DMS 273 treated with DMSO at 0.1 percent for 48 hours (cell line): ENCODE measurements at places on chromosomes 2 and 18.
A peak's percentile ranks its signal among the peaks of the same experiment; 100 is the strongest.

DNA sequence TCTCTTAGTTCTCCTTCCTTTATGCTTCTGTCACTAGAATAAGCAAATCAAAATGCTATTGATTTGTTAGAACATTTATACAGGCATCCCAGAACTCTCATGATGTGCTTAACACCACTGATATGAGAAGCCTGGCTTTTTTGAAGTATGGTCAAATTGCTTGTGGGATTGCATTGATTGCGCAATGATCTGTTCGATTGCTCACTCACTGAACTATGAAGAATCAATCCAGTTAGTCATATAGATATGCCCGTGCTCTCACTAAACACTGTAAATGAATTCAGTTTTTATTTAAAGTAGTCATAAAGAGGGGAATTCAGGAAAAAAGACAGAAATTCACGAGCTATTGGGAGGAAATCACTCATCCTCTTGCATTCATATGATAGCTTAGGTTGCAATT lies 1237.8 kb downstream of the SUCLG1 start:
- no peak for DNase-seq

DNA sequence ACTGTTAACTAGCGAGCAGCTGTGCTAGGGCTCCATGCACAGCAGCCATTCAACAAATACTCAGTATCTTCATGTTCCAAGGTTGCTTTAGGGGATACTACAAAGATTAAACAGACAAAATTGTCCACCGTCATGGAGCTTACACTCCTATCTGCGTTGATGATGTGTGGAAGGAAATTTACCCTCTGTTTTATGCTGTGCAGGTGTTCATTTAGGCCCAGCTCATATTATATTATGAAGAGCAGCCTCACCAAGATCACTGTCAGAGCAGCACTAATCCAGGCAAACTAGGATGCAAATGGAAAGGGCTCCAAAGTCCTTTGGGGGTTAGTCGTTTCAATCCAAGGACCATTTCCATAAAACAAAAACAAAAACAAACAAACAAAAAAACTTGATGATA lies 13.4 kb upstream of the WIPF1 start:
- DNase-seq: no peak

GRCh38 chr2:233247744-233248143 lies 3.7 kb upstream of the ATG16L1 start:
- no peak for DNase-seq

DNA sequence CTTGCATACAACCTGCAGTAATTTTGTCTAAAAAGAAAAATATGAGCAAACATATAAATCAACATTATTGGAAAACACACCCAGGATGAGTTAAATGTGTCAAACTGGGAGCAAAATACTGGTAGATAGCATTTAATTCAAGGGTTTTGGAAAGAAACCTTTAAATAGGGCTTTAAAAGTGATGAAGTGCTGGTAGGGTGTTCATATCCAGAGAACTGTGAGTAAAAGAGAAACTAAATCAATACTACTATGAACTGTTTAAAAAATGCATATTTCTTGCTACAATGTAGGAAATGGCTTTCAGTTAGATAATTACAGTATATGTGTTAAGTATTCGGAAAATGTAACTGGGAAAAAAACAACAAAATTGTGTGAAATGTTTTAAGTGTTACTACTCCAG lies 117.8 kb downstream of the ATAD2B start:
- no peak for DNase-seq

- DNase-seq: no peak
Observed at GRCh38 chr2:21916934-21917522, 793.3 kb downstream of the TDRD15 start.

GRCh38 chr2:148259674-148260073 lies 238.8 kb downstream of the MBD5 start:
- no peak for DNase-seq

GRCh38 chr2:4831751-4832150 lies 860.4 kb upstream of the SOX11 start:
- DNase-seq: no peak

DNA sequence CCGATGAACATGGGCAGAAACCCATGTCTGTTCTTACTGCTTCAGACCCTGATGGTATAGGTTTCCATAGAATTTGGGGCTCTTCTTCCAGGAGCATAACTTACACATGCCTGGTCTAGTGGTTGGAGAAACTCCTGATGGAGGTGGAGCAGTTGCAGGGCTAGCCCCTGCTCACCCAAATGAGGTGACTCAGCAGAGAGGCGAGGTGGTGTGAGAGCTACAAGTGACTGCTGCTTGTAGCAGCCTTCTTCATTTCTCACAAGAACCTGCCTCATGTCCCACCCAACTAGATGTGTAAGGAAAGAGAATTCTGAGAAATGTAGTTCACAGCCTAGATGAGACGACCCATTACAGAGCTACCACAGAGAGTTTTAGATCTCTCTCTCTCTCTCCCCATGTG lies 105.3 kb downstream of the ZNF407 start:
- DNase-seq: no peak

- no peak for DNase-seq
Observed at GRCh38 chr2:47187069-47187468, 32.0 kb upstream of the STPG4 start.

- DNase-seq: no peak
Observed at GRCh38 chr2:217283460-217283859, 423.6 kb upstream of the TNP1 start.

GRCh38 chr2:13030606-13031005 lies 313.9 kb downstream of the TRIB2 start:
- DNase-seq: no peak

- no peak for DNase-seq
Observed at GRCh38 chr2:187403568-187404260, 44.3 kb downstream of the CALCRL start.

DNA sequence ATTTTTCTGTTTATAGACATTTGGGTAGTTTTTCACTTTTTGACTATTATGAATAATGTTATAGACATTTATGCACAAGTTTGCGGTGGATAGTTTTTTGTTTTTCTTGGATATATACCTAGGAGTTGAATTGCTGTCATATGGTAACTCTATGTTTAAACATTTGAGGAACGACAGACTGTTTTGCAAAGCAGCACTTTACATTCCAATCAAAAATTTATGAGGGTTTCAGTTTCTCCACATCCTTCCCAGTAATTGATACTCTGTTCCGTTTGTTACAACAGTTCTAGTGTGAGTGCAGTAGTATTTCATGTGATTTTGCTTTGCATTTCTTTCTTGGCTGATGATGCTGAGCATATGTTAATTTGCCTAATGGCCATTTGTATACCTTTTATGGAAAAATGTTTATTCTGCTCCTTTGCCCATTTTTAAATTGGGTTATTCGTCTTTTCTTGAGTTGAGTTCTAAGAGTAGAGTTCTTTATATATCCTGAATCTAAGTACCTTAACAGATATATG lies 617.3 kb upstream of the LRATD1 start:
- no peak for DNase-seq

GRCh38 chr2:233513953-233514655 lies 52.5 kb downstream of the USP40 start:
- no peak for DNase-seq

DNA sequence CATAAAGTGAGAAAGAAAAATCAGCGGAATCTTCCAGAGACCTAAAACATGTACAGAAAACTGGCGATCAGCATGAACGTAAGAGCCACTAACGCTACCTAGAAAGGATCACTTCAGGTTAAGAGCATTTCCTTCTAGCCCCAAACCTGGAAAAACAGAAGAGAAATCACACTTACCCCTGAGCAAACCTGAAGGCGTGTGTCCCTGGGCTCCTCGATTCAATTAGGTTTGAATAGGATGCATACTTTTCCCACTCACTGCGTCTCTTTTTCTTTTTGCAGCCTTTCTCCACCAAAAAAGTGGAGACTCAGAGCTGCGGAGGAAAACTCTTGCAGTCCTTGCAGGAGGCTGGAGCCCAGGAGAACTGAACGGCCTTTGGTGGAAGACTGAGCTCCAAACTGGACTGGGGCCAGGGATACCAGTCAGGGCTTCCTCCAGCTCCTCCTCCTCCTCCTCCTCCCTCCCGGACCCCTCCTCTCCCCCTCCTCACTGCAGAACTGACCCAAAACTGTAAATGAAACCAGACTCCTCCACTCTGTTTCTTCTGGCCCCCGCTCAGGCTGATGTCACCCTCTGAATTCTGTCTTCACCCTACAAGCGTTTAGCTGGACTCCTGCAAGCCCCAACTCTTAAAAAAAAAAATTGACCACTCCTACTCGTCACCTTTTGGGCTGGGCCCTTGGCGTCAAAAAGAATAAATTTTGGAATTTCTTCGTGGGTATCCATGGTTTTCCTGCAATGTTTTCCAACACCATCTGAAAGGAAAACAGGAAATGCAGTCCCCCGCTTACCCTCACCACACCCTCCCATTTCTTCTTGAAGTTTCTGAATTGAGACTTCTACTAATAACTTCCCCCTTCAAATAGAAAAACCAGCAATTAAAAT lies at the start of gene COL6A3:
Gene COL6A3, minus strand, starts transcription at position 388 of the 885 bp plus-strand sequence. CDS start 17,347 bp downstream, outside the sequence.
- DNase-seq: no peak

- no peak for DNase-seq
Observed at GRCh38 chr2:66439812-66440542, 5.1 kb downstream of the MEIS1 start.

DNA sequence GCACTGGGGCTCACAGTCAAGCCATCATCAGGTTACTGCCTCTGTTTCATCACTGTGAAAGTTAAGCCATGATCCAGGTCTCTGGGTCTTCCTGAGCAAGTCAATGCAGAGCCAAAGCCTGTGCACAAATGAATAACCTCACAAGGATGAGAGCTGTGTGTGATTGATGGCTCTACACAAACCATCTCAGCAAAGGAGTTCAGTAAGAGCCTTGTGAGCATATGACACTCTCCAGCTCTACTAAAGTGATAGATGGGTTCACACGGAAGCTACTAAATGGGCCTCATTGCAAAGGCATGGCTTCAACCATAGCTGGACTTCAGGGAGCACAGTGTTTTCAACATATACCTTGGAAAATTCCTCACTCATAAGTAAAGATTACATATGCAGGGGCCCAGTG lies 101.5 kb downstream of the AFF3 start:
- DNase-seq: no peak

GRCh38 chr2:84653302-84653701 lies 137.0 kb downstream of the DNAH6 start:
- no peak for DNase-seq

- DNase-seq: no peak
Observed at GRCh38 chr2:65165558-65165957, 35.7 kb upstream of the RAB1A start.

DNA sequence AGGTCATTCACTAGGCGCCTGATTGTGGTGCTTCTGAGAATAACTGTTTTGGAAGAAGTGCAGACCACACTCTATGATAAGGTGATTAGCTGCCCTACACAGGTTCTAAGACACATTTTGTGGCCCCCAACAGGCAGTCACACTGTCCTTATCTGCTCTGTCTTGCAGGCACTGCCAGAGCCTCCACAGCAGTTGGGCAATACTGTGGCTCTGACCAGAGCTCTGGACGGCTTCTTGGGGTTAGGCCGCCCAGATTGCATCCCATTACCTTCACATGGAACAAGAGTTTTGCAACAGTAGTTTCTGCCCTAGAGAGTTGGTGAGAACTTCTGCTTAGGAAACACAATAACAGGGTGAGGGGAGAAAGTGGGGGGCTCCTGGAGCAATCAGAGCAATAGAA lies 22.7 kb downstream of the RUFY4 start:
- no peak for DNase-seq

GRCh38 chr2:200039724-200040650 lies 84.6 kb downstream of the MAIP1 start:
- no peak for DNase-seq

GRCh38 chr18:57624988-57625387 lies 3.4 kb upstream of the NARS1 start:
- DNase-seq: no peak

DNA sequence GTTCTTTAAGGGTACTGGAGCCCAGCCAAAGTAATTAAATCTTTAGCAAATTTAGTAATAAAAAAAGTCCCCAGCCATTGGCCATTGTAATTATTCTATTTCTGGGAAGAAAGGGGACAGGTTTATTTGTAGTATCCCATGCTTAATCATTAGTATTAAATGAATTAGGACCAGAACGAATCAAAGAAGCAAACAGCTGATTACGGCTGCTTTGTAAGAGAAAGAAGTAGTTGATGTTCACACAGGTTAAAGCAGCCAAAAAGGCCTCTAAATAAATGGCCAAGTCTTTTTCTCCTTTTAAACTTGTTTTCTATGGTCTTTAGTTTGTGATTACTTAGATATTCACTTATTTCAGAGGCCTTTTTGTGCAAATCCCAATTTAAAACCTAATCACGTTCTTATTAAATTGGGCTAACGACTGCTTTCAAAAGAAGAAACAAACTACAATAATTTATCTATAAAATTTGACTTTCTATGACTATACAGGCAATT lies 48.6 kb upstream of the DNAH7 start:
- no peak for DNase-seq

DNA sequence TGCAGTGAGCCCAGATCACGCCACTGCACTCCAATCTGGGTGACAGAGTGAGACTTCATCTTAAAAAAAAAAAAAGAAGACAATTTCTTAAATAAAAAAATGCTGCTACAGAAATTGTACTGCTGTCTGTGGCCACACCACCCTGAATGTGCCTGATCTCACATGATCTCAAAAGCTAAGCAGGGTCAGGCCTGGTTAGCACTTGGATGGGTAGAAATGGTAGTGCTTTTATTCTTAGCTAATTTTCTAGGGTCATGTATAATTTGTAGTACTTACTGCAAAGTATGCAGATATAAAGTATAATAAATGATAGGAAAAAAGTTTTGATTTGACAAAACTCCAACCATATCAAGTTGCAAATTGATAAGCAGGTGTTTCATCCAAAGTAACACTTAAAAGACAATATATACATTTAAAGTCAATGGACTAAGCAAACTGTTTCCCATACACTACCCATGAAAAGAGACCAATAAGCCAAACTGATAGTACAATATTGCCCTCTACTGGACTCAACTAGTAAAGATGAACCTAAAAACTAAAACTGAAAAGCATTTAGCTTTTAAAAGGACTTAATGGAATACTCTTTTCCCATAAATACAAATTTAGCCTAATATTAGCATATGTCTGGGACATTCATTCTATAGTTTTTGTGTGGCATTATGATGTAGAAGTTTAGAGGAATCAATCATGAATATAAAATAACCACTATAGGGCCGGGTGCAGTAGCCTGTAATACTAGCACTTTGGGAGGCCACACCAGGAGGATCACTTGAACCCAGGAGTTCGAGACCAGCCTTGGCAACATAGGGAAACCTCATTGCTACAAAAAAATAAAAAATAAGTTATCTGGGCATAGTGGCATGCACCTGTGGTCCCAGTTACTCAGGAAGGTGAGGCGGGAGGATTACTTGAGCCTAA lies 18.6 kb upstream of the PEX13 start:
- peak; percentile 43 for DNase-seq

- no peak for DNase-seq
Observed at GRCh38 chr18:32318581-32318980, 128.7 kb downstream of the MEP1B start.

DNA sequence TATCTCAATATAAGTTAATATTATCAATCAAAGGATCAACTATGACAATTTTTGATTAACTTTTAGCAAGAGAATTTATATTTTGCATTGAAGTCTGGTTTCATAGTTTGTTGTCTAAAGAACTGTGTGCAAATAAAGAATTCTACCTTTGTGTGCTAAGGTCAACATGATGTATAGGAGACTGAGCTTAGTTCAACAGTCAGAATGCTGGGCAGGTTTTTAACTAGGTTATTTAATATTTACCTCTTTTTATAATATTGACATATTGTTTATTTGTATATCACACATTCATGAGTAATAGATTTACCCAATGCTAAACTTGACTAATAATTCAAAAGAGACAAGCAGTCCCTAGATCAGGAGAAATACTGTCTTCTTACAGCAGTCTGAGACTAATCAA lies 831.4 kb downstream of the DSC3 start:
- no peak for DNase-seq
